NT2/D1 (cell line): ENCODE measurements at places on chromosomes 5 and 9.

- no peak for DNase-seq
Measured at GRCh38 chr9:14358523-14358922, 44.6 kb upstream of the NFIB start.

GRCh38 chr9:5499889-5500398, 10.4 kb upstream of the PDCD1LG2 start:
- DNase-seq: no peak

- DNase-seq: no peak
Measured at GRCh38 chr5:123088031-123088805, 823 bp upstream of the PRDM6 start.

DNA sequence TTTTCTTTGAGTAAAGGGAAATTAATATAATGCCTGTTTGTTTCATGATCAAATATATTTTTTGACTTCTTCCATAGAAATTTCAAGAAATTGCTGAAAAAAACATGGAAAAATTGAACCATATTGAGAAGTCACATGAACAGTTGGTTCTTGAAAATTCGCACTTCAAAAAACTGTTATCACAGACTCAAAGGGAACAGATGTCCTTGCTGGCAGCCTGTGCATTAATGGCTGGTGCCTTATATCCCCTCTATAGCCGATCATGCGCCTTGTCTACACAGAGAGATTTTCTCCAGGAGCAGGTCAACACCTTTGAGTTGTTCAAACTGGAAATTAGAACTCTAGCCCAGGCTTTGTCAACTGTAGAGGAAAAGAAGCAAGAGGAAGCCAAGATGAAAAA, 191.4 kb downstream of the CCDC171 start:
- no peak for DNase-seq

- no peak for DNase-seq
Measured at GRCh38 chr9:68708513-68708912, 3.5 kb downstream of the PIP5K1B start.

GRCh38 chr9:3992222-3992621, 307.6 kb downstream of the GLIS3 start:
- no peak for DNase-seq

- DNase-seq: no peak
Measured at GRCh38 chr5:141869040-141869439, 9.2 kb downstream of the PCDH1 start.

GRCh38 chr9:2963307-2963706, 119.4 kb upstream of the PUM3 start:
- DNase-seq: no peak

DNA sequence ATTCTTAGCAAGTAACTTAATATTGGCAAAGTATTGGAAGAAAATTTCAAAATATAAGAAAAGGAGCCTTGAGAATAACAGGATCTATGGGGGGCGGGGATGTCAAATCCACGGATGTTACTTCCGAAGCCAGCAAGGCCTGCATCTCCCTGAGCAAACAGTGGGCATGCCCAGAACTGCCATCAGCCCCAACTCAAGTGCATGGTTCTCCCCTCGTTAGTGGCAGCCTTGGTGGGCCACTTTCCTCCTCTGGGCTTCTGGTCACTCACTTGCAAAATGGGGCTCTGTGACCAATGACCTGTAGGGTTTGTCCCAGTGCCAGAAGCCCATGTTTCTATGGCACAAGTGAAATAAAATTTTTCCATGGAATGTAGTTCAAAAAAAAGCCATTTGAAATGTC, 27.2 kb upstream of the MED10 start:
- DNase-seq: no peak

GRCh38 chr5:168334280-168334679, 42.8 kb downstream of the WWC1 start:
- no peak for DNase-seq

DNA sequence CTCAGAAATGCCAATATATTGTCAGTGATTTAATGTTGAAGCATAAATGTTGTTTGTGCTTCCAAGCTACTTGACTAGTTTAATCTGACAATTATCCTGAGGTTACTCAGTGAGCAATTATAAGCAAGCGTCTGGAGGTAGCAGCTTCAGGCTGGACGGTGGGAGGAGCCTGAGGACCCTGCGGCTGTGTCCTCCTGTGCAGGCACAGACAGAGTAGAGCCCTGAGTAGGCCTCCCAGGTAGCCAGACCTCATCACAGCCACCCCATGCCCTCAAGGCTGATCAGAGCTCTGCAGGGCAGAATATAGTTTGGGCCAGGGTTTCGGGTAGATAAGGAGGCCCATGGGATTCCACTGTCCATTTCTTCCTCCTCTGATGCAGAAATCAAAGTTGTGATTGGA, 153.6 kb downstream of the DRD1 start:
- DNase-seq: no peak

DNA sequence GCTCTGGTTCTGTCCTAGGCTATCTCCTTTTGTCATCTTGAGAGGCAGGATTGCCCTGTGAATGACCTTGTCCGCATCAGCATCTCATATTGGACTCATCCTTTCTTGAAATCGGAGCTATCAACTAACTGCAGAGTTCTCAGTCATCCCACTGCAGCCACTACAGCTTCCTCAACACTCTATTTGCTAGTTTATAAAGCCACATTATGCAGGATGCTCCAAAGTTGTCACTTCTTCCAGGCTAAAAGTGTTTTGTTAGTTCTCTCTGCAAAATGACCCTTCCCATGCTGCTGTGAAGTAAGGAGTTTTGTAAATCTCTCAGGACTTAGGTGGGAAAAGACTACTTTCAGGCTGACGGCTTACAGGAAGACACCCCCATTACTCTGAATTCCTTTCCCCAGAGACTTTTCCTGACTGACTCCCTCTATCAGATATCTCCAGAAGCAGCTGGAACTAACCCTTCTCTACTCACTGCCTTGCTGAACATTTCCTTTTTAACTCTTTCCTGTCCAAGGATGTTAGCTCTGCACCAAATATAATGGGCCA, 257.6 kb downstream of the NFIB start:
- no peak for DNase-seq

DNA sequence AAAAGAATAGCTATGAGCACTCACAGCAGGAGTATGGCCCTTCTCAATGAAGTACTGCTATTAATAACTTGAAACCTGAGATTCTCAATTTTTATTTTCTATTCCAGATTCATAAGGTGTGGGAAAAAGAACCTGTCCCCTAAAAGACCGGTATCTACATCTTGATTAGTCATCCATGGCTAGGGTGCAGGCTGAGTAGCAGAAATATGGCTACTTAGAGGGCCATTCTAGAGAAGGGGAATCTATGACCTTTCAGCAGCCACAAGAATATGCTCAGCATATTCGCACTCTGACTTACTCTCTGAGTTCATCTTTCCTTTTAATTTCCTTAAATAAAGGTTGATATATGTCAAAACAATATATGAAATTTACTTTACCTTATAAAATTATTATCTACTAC, 27.7 kb downstream of the WDR36 start:
- DNase-seq: no peak

GRCh38 chr5:122790354-122791103, 15.6 kb downstream of the SNX2 start:
- no peak for DNase-seq

DNA sequence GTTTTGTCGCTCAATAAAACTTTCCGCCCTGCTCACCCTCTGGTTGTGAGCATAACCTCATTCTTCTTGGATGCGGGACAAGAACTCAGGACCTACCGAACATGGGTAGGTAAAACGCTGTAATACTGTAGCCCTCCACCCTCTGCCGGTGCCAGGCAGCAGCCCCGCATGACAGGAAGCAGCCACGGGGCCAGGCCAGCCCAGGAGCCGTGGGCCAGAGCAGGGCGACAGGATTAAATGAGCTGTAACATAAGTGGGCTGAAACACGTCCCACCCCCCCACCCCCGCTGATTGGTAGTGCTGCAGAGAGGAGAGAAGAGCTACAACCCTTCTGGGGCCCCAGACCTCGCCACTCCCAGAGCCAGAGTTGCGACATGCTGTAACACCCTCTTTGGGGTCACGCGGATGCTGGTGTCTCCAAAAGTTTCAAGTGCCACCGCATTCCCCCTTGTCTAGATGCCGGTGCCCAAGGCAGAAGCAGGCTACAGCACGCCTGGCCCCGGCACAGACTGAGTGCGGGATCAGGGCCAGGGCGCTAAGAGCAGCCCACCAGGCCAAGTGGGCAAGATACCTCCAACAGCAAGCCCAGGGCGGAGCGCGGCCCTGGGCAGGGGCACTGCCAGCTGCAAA, 81.8 kb downstream of the FBXW11 start:
- DNase-seq: no peak

- DNase-seq: no peak
Measured at GRCh38 chr5:171606414-171607024, 179.1 kb upstream of the SMIM23 start.

DNA sequence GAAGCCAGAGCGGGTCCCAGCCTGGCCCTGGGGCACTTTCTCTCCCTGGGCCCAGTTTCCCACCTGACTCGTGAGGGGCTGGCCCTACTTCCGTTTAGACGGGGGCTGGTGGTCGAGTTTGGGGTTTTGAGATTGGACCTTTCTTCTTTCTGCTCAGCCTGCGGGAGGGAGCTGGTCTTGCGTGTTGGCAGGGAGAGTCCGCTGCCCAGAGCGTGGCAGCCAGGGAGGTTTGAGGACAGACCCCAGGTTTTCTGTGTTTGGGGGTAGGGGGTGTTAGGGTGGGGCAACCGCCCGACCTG, 6.0 kb upstream of the PITX1 start:
- DNase-seq: no peak

GRCh38 chr9:75903785-75904360, 13.4 kb downstream of the PCSK5 start:
- no peak for DNase-seq

- DNase-seq: peak; percentile 46
Measured at GRCh38 chr5:140042643-140043507, at the start of gene NRG2. Gene NRG2, minus strand, starts transcription at chr5:140043299.

DNA sequence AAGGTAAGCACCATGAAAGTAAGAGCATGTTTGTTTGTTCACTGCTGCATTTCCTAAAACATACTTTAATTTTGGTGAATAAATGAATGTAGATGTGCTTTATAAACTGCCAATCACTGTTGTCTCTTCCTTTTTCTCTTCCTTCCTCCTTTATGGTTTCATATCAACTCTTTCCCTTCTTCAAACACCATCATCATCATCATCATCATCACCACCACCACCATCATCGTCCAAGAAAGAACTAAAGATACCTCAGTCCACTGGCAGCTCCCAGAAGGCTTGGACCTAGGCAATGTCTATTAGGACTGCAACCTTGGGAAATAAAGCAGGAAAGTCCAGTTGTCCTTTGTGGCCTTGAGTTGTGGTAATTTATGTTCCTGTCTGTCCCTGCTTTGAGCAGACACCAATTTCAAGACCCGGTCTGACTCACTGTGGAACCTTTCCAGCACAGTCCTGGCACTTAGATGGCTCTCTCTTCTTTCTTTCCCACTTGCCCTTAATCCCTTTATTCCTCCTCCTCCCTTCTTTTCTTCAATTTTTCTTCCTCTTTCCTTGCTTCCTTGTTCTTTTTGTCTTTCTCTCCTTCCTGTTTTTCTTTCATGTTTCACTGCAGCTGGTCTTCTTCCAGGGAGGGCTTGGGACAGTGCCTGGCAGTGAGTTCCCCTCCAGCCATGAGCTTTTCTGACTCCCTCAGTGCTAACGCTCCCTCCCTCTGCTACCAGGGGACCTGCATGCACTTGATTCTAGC, 99.3 kb downstream of the ANGPTL2 start:
- DNase-seq: no peak

DNA sequence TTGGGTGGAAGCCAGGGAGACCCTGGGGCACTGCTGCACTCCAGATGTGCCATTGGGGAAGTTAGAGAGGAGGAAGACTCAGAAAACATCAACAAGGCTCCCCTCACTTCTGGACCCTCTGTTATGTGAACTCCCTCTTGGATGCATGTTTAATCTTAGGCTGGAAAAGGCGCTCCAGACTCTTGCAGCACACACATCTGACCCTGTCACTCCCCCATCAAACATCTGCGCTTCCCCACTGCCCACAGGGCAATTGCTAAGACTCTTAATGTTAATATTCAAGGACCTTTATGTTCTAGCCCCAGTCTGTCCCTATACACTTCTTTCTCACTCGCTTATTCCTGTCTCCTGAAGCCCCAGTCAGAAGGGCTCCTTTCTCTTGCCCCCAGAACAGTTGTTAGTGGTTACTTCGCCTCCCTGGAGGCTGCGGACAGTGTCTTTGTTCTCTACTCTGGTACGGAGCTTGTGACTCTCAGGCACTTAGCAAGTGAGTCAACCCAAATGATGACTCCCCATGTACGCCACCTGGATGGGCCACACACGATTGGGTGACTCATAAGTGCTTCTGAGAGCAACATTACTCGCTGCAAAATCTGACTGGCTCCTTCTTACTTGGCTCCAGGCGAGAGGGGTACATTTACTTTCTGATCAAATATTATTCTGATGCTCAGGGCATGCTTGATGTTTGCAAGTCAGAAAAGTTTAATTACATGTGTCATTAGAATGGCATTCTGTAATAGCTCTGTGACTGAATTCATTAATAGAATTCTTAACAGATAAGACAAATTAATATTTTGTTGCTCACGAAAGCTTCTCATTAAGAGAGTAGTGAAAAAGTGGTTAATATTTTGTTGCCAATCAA, 193.6 kb downstream of the HSPA4 start:
- DNase-seq: peak; percentile 9

GRCh38 chr9:85900504-85901201, 40.3 kb upstream of the NAA35 start:
- peak; percentile 58 for DNase-seq

DNA sequence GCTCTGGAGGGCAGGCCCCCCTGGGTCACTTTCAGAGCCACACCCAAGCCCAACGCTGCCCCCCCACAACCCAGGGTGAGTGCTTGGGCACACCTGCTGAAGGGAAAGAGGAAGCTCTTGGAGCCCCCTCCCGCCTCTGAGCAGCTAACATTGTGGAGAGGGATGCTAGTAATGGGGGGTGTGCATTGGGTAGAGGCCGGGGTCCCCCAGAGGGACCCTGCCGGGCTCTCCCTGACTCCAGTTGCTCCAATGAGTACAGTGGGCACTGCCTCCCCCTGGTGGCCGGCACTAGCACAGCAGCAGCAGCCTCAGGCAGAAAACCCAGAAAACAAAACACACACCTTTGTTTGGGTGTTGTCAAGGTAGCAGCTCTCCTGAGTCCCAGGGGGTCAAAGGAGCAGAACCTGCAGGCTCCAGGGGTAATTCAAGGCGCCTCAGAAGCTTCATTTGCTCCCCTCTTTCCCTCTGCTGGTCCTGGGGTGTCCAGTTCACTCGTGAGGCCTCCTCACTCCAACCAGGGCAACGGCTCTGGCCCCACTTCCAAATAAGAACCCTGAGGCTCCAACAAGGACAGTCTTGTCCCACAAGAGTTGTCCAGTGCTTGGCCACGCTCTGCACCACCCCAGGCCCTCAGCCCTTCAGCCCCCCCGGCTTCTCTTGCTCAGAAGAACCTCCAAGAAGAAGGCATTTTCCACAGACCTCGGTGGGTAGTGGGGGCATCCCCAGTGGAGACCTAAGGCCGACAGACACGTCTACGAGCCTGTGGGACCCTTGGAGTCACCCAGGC, 16.1 kb downstream of the GBGT1 start:
- DNase-seq: peak; percentile 73
